ENCODE measurements at places on chromosomes 2 and 18.

GRCh38 chr2:26723991-26724750 lies 31.6 kb downstream of the KCNK3 start:
- DNase-seq = no peak

DNA sequence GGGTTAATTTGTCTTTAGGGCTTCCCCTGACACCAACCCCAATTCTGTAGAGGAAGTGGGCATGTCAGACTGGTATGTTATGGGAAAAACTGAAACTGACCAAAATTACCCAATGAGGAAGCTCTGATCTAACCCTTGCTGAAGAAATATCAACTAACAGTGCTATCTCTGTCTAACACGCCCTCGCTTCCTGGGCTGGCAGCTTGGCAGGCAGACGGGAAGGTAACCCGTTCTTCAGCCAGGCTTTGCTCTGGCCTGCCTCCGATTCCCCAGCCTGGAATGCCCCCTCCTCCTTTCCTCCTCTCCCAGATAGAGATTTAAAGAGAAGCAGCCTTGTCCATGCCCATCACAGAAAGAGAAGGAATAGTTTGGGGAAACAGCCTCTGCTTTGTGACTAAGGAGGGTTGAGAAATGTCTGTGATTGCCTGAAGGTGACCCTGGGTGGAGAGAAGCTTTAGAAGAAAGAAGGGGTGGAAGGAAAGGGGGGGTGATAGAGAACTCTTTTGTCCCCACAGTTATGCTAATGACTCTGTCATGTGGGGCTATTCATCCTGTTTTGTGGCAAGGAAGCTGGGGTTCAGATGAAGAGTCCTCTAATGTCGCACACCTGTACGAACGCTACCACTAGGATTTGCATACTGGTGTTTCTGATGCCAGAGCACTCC lies 15.4 kb downstream of the HK2 start:
- peak; percentile 14 for DNase-seq

DNA sequence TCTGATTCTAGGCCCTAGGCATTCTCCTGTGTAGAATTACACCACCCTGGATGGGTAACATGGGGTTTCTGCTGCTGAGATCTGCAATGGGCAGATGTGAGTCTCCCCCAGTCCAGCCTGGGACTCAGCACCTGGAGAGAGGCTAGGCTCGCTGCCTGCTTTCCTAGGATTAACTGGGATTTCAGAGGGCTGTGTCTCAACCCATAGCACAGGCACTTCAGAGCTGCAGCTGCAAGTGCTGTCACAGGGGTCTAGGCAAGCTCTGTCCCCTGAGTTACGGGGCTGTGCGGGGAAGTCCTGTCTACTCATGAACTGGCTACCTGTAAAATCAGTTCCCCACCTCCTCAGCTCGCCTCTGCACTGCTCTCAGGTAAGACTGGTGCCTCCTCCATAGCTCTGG lies 51.5 kb downstream of the CABLES1 start:
- no peak for DNase-seq

GRCh38 chr2:36663851-36664695 lies 32.4 kb upstream of the VIT start:
- no peak for DNase-seq

DNA sequence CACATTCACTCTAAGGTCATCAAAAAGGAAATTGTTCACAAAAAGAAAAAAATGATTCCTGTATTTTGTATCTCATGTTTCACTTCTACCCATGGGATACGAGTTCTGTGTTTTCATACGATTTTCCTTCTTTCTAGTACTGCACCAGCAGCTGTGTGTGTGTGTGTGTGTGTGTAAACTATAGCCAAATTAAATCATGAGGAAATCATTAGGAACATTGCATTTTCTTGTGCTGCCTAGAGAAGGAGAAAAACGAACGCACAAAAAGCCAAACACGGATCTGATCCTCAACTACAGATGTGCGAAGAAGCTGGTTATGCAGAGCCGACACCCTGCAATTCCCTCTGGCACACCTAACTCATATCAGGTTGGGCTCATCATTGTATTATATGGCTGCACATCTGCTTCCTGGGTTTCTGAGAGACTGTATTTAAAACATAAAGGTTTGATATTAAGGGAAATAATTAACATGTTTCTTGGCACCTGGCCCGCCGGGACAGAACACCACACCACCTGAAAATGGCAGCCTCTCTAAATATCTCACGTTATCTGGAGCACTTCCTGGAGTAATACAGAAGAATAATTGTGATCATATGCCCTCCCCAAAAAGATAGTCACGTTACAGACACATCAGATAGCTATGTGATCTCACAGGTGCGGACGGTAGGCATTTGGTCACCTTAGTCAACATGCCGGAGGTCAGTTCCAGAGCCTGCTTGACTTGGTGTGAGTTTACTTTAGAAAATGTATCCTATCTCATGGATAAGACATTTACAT lies 586.3 kb upstream of the SALL3 start:
- no peak for DNase-seq

- DNase-seq = no peak
Measured at GRCh38 chr2:179746981-179747380, 114.4 kb downstream of the ZNF385B start.

DNA sequence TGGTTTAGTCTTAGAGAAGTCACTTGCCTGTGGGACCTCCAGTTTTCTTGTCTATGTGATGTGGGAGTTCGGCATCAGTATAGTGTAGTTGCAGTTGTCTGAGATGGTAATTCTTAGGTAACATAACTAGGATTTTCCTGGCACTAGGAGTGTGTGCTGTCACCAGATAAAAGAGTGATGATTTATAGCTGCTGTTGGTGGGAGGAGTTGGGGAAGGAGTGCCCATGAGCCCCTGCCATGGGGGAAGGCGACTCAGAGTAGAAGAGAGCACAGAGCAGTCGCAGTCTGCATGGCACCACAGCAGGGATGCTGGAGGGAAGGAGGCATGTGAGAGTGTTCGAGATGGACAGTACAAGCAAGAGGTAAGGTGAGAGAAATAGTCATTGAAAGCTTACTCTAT lies 38.7 kb downstream of the ATP9B start:
- no peak for DNase-seq

DNA sequence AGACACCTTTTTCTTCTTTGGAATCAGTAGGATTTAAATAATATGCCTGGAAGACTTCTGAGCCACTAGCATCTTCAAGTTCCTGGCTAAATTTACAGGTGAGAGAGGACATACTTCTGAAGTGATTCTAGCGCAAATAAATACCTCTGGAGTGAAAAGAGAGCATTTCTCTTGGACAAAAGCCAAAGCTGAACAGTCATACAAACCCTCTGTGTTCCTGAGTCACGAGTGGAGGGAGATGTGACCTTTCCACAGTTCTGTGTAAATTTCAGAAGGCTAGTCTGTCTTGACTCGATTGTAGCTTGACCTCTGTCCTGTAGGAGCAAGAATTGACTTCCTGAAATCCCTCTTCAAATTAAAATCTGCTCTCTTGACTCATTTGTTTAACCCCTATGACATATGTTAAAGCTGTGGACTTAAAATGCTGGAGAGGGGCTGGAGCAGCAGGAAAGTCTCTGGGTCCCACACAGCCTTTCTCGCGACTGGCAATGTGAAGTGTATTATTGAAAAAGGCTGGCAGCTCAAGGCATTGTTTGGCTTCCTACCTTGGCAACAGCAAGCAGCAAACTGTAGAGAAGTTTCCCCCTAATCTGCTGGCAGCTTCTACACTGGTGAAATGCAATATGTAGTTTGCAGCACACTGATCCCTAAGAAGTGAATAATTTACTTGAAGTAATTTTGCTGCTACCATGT lies 79.6 kb upstream of the GCFC2 start:
- DNase-seq = no peak
